Kidney glomerular epithelial cell (primary cell): ENCODE measurements at places on chromosomes 1 and 21.

DNA sequence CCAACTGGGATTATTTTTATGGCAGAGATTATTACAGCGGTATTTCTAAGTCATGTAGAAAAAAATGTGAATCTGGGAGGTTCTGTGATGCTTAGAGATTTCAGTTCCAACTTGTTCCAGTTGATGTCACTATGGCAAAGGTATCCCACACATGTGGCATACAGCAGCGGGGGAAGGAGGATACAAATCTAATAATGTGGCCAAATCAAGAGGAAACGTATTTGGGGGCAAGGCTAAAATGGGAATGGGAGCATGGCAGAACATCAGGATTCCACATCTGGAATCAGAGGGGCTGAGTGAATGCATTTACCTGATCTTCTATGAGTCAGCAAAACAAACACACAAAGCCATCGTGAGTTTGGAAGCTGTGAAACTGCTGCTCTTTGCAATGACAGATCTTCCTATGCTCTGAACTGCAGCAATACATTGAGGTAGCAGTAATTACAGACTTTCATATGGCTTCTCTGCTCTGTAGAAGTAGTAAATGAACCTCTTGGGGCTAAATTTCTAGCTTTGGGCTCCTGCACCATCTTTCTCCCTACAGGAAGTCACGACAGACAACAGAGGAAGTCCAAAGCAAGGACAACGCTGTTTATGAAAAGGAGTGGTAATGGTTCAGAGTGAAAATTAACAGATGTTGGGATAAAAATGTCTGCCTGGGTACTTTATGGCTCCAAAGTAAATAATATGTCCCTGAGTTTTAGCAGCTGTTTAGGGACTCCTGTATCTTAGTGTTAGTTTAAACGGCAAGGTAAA lies 55.5 kb downstream of the GABPA start:
- peak; percentile 82 for DNase-seq

DNA sequence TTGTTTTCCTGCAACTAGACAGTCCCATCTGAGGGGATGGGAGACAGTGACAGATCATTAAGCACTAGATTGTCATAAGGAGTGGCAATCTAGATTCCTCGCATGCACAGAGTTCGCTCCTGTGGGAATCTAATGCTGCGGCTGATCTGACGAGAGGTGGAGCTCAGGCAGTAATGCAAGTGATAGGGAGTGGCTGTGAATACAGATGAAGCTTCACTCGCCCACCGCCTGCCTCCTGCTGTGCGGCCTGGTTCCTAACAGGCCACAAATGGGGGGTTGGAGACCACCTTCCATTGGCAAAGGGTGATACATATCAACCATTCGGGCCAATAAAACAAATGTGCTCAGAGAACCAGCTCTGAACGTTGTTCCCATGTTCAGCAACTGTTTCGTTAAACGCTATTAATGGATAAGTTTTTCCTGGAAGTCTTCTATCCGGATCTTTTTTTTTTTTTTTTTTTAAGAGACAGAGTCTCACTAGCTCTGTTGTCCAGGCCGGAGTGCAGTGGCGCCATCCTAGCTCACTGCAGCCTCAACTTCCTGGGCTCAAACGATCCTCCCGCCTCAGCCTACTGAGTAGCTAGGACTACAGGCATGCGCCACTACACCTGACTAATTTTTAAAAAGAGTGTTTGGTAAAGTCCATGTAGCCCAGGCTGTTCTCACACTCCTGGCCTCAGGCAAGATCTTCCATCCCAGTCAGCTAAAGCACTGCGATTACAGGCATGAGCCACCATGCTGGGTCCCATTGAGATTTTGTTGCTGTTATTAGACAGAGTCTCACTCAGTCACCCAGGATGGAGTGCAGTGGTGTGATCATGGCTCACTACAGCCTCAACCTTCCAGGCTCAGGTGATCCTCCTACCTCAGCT lies 8.7 kb upstream of the RSRP1 start:
- DNase-seq: no peak

DNA sequence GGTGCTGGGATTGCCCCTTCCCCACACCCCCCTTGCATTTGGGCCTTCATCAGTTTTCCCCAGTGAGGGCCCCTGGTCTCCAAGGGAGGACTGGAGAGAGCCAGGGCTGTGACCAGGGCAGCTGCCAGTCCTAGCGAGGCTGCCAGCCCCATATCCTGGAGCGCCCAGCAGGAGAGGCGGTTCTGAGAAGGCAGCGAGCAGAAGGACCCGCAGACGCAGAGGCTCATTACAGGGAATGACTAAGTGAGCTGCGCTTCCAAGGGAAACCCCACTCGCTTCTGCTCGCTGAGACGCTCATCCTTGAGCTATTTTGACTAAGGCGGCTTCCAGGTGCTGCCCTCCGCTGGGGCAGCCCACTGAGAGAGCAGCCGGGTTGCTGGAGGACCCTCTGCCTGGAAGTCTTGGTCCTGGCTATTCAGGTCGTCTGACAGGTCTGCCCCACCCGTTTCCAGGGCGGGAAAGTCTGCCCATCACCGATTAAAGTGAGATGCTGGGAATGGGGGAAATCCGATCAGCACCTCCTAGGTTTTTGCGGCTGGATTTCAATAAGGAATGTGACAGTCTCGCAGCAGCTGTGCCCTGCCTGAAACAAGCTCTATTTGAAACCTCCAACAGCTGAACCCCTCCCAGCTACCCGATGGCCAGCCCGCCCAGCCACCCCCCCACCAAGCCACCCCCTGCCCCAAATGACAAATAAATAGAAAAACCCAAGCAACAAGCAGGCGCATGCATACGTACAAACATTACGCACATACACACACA lies 2.8 kb downstream of the KCNN3 start:
- DNase-seq: peak; percentile 32

GRCh38 chr1:229098903-229099578 lies 171.9 kb upstream of the RAB4A start:
- DNase-seq: no peak

DNA sequence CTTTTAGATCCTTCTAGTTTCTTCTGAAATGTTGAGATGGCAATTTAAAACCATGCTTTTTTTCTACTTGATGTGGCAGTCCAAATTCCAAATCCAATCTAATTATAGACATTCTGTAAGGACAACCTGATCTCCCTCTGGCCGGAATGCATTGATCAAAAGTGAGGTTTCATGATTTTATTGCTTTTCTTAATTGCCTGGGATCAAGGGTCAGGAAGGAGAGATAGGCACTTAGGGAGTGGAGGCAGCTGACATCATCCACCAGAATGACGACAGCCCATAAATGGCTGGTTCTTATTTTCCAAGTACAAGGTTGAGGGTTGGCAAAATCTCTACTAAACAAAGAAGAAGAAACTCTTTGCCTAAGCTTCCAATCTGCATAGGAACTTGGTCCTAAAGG lies 46.4 kb upstream of the SCCPDH start:
- no peak for DNase-seq

DNA sequence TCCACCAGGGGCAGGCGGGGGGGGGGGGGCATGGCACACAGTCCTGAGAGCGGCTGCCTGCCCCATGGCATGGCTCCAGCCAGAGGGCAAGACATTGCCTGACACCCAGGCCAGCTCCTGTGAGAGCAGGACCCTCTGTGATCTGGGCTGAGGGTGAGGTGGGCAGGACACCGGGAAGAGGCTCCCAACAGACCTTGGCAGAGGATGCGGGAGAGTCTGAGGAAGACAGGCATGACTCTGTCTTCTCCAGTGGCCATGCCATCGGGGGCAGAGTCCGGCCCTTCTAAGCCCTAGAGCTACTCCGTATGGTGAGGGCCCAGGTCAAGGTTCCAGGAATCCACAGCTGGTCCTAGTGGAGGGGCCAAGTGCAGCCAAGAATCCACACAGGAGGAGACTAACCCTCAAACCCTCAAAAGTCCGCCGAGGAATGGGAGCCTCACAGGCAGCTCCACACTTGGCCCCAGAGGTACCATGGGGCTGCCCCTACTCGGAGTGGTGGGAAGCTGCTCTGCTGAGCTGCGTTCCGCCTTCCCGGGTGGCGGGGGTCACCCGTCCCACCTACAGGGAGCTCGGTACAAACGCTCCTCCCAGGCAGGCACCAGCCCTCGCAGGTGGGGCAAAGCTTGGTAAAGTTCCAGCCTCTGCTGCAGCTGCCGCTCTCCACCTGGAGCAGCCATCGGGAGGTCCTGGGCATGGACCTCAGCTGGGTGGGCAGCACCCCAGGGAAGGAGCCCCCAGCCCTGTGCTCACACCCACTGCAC lies 6.5 kb downstream of the ACTRT2 start:
- DNase-seq: no peak

DNA sequence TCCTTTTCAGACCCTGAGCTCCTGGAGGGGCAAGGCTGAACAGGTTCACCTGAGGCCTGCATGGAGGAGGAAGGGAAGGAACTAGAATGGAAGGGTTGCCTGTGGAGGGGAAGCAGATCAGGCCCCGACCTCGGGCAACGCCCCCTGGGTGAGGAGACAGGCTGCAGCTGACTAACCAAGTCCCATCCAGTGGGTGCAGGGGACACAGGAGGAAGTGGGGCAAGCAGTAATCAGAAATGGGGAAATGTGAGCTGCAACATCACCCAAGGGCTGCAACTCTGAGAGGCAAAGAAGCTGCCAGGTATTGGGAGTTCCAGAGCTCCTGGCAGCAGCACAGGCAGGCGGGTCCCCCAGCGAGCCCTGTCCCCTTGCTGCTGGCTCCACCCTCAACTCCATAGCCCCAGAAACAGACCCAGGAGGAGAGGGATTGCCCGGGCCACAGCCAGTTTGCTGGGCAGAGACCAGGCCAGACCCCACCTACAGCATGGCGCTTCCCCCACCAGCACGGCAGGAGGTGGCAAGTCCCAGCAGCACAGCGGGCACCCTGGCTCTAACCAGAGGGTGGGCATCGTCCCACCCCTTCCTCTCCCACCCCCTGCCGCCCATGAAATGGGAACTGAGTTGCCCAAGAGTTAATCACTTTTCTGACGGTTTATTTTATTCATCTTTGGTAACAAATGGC lies 38.5 kb downstream of the MRPL37 start:
- DNase-seq: no peak

DNA sequence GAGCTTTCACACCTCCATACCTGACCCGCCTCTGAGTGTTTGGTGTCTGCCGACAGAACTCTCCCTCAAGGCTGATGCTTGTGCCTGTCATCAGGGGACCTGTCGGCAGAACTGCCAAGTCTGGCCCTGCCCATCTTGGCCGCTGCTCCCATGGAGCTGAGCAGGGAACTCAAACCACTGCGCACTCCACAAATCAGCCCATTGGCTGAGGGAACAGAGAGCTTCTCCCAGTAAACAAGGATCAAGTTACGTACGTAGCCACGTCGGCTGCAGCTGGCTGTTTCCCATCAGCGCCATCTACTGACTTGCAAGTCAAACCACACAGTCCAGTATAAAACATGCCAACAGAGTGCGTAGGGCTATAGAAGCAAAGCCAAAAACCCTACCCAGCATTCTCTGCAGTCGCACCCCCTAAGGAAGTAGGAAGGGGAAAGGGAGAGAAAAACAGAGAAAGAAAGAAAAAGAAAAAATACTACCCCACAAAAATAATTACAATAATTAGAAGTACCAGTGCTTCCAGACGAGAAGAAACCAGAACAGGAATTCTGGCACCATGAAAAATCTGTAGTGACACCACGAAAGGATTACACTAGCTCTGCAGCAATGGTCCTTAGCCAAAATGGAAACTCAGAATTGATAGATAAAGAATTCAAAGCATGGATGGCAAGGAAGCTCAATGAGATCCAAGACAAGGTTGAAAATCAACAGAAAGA lies 13.1 kb downstream of the KRTAP13-1 start:
- peak; percentile 6 for DNase-seq

DNA sequence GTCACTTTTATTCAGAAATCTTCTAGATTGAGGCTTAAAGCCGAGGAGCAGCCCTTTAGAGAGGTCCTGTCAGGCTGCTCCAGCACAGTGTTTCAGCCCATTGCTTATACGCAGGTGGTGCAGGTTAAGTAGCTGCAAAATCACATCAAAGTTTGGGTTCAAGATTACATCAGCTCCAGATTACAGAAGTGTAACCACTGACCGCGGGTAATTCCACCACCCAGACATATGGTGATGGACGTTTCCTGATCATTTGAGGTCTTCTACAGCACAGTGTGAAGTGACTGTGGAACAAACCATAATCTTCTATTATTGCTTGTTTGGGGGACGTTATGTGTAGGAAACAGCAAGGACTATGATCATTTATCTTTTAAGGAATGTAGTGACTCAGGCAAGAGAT lies 11.8 kb downstream of the C1orf115 start:
- DNase-seq: no peak

- DNase-seq: peak; percentile 74
These were observed 1.4 kb downstream of the KLHL21 start for GRCh38 chr1:6601049-6601922.

DNA sequence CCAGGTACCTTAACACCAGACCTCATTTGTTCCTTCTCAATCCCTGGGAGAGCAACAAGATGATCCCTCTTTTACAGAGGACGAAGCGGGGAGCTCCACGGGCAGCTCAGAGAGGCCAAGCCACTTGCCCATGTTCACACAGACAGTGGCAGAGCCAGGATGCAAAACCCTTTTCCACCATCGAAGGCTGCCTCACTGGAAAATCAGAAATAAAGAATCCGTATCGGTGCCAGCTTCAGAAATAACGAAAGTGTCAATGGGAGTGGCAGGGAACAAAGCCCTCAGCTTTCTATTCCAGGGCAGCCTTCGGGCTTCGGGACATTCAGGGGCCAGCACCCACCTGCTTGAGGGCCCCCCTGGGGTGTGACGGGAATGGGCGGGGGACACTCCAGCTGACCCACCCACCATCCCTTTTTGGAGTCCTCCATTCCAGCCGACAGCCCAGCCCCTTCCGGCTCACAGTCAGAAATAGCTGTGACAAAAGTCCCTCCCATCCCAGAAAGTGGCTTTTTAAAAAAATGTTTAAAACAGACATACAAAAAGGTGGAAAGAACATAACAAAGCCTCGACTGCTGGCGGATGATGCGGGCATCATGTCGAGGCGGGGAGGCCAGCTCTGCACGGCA lies 6.0 kb downstream of the IFFO2 start:
- DNase-seq: no peak

- DNase-seq: no peak
These were observed 28.1 kb downstream of the PTPN14 start for GRCh38 chr1:214523124-214523824.

DNA sequence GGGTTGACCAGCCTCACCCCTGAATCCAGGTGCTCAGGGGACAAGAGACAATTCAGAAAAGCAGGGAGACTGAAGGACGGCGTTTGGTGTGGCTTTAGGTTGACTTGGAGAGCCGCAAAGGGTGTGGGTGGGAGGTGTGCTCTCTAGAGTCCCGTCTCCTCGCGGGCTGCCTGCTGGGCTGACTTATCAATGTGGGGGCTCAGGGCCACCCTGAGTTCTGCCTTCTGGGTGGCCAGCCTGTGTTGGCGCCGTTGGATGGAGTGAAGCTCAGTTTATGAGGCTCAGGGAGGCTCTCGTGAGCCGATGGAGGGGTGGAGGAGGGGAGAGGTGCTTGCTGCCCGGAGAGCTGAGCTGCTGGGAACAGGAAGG lies 13.0 kb downstream of the GPR137B start:
- DNase-seq: no peak
